Fibroblast of lung (primary cell): ENCODE measurements at places on chromosomes 5 and 9. TPM values are rescaled to one million over a fixed set of nuclear protein-coding genes. Genes with fewer than 3 reads are reported as not detected.

DNA sequence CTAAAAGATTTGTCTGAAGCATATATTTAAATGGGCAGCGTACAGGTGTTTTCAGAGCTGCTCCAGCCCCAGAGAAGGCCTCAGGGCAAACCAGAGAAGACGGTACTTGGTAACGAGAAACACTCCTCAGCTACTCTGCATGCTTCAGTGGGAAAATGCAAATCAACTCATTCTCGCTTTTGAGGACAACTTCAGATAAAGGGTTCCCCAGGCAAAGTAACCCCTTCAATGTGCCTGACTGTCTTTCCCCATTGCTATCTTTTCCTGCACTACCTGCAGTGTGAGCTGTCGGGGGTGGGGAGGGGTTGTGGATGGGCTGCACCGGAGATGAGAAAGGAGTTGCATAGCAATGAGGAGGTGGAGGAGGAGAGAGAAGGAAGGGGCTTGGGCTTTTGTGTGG, 339.7 kb upstream of the CLINT1 start:
- no peaks in the 10 kb centered on the region for H3K36me3 ChIP-seq
- H3K4me3 ChIP-seq, result no peak overlapping the region
- no peak overlapping the region for H3K27ac ChIP-seq
- no peak for DNase-seq
- H3K27me3 ChIP-seq, result peaks cover 1% of the 10 kb centered on the region

GRCh38 chr9:69771775-69772418, 12.1 kb upstream of the PTAR1 start:
- DNase-seq, result peak; percentile 83
- no peak overlapping the region for H3K4me3 ChIP-seq
- H3K27me3 ChIP-seq, result no peaks in the 10 kb centered on the region
- peak overlapping the region; percentile 18 for H3K27ac ChIP-seq
- H3K36me3 ChIP-seq, result no peaks in the 10 kb centered on the region
- H3K4me1 ChIP-seq, result no peaks in the 10 kb centered on the region

DNA sequence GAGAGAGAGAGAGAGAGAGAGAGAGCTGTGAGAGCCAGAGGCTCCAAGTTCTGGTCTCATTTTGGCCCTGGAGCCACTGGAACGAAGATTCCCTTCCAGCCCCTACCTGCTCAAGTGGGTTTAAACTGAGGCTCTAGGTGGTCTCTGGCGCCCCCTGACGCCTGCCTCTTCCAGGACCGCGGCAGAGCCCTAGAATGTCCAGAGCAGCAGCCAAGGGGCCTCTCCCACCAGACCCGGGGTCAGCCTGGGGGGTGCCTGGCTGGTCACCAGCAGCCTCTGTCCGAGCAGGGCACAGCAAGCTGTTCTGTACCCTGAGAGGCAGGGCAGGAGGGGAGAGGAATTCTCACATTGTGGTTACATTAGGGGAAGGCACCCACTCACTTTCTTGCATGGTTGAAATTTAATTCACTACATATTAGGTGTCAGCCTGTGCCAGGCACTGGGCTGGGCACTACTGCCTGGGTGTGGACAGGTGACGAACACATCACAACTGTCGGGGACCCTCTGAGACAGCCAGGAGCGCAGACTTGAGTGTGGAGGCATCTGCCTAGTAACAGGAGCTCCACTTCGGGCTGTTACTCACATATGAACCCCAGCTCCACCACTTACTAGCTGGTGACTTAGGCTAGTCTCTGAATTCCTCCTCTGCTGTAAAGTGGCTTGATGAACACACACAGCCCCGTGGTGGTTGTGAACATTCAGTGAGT, 44.5 kb downstream of the AMBP start:
- H3K4me3 ChIP-seq, result no peak overlapping the region
- H3K27me3 ChIP-seq, result no peaks in the 10 kb centered on the region
- no peak overlapping the region for H3K27ac ChIP-seq
- H3K4me1 ChIP-seq, result no peaks in the 10 kb centered on the region
- H3K36me3 ChIP-seq, result peaks cover 22% of the 10 kb centered on the region

Gene LECT2
- not detected in 2 replicates for total RNA-seq

Gene FBP1
- not detected in 2 replicates for total RNA-seq
